ENCODE measurements at places on chromosomes 2 and 18.
A peak's percentile ranks its signal among the peaks of the same experiment; 100 is the strongest.

GRCh38 chr2:195049372-195050031 lies 607.5 kb upstream of the SLC39A10 start:
- DNase-seq: no peak

- no peak for DNase-seq
Observed at GRCh38 chr2:2828774-2829368, 497.8 kb upstream of the MYT1L start.

DNA sequence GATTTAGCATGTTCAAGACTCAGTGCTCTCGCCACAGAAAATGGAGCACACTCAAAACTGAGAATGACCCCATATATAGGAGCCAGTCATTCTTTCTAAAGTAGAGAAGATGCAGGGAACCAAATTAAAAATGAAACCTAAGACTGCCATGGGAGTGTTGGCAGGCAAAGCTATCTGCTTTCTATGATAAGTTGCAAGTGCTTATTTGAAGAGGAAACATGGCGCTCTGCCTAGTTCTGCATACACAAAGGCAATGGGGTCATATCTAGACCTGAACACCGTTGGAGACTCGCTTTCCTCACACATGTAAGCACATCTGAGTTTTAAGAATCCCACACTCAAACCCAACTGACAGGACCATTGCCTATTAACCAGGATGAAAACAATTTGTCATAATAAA lies 292.5 kb downstream of the ALK start:
- DNase-seq: no peak

DNA sequence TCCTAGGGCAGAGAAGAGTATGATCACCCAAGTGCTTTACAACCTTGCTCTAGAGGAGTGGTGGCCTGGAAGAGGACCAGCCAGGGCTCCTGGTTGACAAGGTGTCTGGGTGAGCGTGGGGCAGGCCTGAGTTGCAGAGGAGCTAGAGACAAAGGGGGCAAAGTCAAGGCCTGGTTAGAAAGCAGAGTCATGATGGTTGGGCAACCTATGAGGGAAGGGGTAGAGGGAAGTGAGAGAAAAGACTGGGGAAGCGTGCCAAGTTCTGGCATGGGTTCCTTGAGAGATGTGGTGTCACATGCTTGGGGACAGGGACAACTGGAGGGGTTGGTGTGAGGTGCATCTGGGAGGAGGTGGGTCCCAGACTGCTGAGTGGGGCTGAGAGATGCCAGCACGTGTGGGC lies 13.5 kb downstream of the ZFP36L2 start:
- DNase-seq: peak; percentile 98

GRCh38 chr2:2808551-2809058 lies 477.5 kb upstream of the MYT1L start:
- DNase-seq: no peak

DNA sequence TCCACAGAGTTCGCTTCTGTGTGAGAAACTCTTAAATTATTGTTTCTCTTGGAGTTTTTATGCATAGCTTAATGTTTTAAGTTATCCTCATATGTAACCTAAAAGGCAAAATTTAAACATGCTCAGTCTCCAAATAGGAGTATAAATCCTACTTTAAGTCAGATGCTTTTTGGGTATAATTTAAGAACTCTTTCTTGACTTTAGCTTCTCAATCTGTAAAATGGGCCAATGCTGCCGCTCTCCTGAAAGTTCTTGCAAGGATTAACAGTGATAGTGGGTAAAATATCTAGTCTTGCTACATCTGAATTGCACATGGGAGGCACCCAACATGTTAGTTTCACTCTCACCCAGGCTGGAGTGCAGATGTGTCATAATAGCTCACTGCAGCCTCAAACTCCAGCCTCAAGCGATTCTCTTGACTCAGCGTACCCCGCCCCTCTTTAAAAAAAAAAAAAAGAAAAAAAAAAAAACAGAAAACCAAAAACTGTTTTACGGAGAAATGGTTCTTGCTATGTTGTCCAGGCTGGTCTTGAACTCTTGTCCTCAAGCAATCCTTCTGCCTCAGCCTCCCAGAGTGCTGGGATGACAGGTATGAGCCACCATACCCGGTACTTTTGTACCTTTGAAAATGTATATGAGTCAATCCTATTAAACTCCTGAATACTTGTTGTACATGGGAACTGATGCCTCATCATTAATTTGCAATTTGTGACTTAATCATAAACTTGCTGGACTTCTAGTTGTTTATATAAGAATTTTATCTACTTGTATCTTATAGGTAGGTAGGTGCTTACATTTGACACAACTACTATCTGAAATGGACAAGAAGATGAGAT lies 1.8 kb downstream of the FBXO48 start:
- DNase-seq: no peak

- DNase-seq: no peak
Observed at GRCh38 chr2:105239924-105240323, 1.6 kb upstream of the GPR45 start.

DNA sequence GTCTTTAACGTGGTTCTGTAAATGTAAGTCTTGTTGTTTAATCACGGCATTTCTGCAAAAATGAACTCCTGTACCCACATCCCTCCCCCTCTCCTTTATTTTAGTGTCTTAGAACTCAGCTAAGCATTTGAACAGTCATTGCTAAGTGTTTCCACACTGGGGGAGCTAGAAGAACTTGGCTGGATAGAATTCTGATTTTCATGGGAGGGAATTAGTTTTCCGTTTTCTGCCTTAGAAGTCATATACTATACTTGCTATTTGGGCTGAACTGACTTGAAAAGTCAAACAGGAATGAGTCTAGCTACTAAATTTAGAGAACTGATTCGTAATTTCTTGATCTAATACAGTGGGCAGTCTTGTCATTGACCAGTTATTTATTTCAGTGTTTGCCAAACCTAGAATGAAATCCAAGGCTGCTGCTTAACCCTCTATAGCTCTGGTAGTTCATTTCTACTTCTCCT lies 61.1 kb downstream of the FMNL2 start:
- no peak for DNase-seq

DNA sequence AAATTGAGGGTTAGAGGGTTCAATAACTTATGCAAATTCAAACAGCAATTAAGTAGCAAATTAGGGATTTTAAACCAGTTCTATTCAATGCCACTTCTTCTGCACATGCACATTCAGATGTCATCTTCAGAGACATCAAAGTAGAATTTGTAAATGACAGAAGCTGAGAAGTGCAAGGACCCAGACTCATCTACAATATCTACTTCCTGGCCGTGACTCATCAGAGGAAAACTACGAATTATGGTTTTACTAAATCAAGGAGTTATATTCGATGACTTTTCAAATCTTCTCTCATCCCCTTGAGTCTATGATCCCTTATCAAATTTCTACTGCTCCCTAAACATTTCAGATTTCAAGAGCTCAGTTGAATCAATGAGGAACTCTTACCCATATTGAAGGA lies 20.0 kb upstream of the STAT4 start:
- DNase-seq: no peak

DNA sequence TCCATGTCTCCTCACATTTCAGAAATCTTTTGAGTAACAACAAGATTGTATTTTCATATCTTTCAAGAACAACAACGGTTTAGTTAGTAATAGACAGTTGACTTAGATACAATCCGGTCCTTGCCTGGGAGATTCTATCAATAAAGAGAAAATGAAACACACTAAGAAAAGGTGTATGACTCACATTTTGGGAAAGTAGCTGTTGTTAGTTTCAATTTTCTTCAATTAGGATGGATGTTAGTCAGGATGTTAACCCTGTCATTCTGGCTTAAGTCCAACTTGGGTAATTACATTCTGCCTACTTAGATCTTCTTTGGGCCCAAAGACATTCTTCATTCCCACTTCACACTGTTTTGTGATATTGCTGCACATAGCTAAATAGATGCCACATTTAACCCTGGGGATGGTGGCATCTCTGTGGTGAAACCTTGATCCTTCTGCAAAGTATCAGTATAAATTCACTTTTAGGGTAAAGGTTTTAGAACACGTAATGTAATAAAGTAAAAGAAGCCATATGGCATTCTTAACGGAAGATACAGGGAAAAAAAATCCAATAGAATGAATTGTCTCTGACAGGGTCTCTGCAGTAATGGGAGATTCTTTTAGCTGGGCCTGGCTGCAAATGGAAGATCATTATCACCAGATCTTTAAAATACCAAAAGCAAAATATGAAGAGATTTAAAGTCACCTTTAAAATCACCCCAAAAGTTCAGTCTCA lies 365.5 kb downstream of the FIGN start:
- no peak for DNase-seq

DNA sequence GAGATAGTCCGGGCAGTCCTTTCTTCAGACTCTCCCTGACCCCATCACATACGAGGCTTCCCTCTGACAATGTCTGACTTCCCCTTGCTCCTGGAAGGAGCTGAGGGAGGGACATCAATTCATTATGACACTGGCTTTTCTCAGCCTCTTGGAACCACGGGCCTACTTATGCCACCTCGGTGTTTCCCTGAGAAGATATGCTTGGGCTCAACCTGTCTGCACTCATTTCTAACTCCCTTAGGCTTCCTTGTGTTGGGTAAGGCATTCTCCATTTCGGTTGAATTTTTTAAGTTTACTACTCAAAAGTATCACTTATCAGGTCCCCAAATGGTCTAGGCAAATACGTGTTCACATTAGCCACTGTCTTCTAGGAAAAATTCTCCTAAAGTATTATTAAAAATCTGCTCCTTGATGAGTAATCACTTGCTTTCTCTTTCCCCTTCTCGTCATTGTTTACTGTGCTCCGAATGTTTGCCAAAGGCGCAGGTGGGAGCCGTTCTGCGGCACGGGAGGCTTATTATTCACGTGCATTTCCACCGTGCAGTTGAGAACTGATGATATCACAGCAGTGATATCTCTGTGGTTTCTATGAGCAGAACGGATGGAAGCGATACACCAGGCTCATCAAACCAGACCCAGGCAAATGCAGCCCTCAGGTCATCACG lies 33.1 kb downstream of the ARL4C start:
- DNase-seq: no peak

DNA sequence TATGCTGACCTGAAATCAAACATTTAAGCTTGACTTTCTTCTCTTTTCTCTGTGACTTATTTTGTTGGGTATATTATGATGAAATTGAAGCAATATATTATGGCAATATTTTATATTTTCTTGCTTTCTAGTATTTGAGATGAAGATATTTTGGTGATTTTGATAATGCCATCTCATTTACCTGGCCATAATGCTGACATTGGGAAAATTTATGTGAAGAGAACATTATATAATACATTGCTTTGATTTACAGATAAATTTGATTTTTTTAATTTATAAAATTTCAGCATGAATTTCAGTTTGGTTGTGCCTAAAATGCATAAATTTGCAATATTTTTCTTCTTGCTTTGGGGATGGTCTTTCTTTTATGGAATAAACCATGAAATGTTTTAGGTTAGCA lies 1413.7 kb upstream of the TMEFF2 start:
- DNase-seq: no peak

DNA sequence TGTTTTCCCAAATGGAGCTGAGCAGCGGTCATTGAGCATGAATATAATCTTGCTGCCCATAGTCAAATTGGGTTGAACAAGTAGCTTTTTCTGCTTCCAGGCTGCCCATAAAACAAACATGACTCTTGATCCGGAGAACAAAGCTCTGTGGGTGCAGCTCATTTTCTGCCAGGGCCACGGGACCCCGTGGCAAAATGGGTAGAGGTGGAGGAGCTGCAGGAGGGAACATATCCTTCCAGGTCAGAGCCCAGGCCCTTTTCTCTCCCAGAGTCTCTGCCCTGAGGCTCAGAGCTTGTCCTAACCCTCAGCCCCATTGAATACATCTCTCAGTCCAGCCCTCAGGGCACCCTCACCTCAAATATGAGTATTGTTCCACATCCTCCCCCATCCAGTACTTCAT lies 151.6 kb upstream of the TWIST2 start:
- DNase-seq: no peak

DNA sequence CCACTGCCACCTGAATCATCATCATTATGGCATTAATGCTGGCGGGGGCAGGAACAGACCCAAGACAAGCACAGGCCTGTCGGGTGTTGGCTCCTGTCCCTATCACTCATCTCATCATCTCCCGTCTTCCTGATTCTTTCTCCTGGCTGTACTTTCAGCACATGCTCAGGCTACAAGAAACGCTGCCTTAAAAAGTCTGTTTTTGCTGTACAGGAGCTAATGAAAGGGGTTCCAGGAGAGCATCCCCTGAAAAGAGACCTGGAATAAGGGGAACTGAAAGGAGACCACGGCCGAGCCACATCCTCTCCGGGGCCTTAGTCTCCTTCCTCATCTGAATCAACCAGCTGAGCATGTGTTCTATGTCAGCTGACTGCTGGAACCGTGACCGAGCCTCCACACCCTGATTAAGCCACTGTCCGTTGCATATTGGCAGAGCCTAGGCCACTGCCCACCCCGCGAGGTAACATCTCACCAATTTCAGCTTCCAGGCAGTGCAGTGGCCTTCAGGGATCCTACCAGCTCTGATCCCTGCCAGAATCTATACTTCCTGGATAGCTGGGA lies 62.6 kb downstream of the DNMT3A start:
- DNase-seq: peak; percentile 82

DNA sequence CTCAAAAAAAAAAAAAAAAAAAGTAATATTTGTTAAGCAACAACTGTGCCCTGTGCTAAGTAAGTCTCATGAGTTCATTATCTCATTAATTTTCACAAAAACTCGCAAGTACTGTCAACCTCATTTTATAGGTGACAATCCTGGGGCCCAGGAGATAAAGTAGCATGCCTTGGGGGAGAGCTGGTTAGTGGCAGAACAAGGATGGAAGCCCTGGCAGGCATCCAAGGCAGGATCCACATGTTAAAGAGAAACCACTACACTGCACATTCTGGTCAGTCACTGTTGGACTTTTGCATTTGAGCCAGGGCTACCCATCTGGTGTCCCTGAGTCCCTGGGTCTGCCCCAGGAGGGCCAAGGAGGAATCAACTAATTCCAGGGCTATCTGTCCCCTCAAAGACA lies 54.6 kb downstream of the ZFP36L2 start:
- peak; percentile 28 for DNase-seq

DNA sequence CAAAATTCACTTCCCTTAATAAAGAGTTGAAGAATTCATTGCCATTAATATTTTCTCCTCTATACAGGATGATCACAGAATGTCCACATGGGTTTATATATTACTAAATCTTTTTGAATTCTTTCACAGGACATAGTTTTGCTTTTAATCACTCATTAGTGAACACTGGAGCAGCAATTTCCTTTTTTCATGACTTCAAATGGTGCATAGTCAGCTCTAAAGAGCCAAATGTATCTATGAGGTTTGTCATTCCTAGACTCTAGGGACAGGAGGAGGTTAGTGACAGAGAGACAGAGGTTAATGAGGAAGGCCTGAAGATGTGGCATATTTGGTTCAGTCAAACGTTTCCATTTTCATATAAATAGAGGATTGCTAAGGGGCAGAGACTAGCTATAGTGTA lies 111.8 kb downstream of the FSHR start:
- no peak for DNase-seq

DNA sequence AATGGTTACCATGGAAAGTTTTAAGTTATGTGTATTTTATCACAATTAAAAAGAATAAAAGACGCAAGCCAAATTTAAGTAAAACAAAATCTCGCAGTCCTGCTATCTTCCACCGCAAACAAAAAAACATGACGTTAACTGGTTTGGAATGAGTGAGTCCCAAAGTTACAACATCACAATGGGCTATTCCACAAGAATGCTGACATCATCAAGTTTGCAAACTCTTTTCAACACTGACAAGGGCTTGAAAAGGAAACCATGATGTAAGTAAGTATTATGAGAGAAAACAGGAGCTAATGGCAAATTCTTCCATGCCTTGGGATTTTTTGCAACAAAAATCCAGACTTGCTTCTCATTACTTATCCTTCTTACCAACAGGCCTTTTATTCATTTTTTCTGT lies 31.1 kb downstream of the SIGLEC15 start:
- no peak for DNase-seq

GRCh38 chr2:175861958-175862357 lies 140.1 kb downstream of the LNPK start:
- no peak for DNase-seq

GRCh38 chr2:175628243-175628642 lies 373.8 kb downstream of the LNPK start:
- DNase-seq: no peak

All from HL-60 (cell line).